Uterus (tissue), 4 donors: ENCODE measurements at places on chromosomes 13 and 19.

- H3K27ac ChIP-seq, result no peak overlapping the region
- no peak for DNase-seq
- no peaks in the 10 kb centered on the region for H3K36me3 ChIP-seq
Measured at GRCh38 chr19:49395581-49396407, 7.7 kb downstream of the KASH5 start.

GRCh38 chr19:19067276-19068072 lies 3.7 kb downstream of the SLC25A42 start:
- H3K4me1 ChIP-seq, result no peaks in the 10 kb centered on the region
- no peaks in the 10 kb centered on the region for H3K27me3 ChIP-seq
- no peak overlapping the region for H3K27ac ChIP-seq
- DNase-seq, result no peak

- no peak overlapping the region for H3K27ac ChIP-seq
- H3K36me3 ChIP-seq, result no peaks in the 10 kb centered on the region
- no peaks in the 10 kb centered on the region for H3K27me3 ChIP-seq
- DNase-seq, result no peak
- peaks cover 11% of the 10 kb centered on the region for H3K4me1 ChIP-seq
Measured at GRCh38 chr13:110618167-110618566, 2.8 kb downstream of the NAXD start.

- no peaks in the 10 kb centered on the region for H3K4me1 ChIP-seq
- DNase-seq, result no peak
- no peaks in the 10 kb centered on the region for H3K27me3 ChIP-seq
- H3K27ac ChIP-seq, result no peak overlapping the region
- H3K36me3 ChIP-seq, result no peaks in the 10 kb centered on the region
- H3K4me3 ChIP-seq, result no peak overlapping the region
Measured at GRCh38 chr19:10346509-10346908, 7.1 kb upstream of the ICAM3 start.

GRCh38 chr19:13396250-13397080 lies 109.8 kb downstream of the CACNA1A start:
- H3K36me3 ChIP-seq, result no peaks in the 10 kb centered on the region
- no peaks in the 10 kb centered on the region for H3K27me3 ChIP-seq
- no peak overlapping the region for H3K4me3 ChIP-seq
- no peak overlapping the region for H3K27ac ChIP-seq

DNA sequence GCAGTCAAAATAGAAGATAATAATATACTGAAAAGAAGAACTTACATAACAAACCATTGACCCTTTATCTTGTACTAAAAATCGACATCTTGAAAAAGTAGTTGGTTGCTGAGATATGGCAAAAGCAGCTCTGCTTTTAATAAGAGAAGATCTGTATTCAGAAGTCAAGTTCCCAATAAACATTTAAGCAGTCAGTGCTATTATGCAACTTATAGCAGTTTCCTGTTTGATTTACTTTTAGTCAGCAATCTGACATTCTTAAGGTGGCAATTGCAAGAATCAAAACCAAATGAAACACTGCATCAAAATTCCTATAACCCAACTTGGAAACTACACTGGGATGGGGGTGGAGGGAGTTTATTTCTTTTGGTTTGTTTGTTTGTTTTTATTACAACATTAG lies 165.5 kb downstream of the TBC1D4 start:
- H3K27me3 ChIP-seq, result no peaks in the 10 kb centered on the region
- H3K4me1 ChIP-seq, result no peaks in the 10 kb centered on the region
- no peak for DNase-seq
- H3K27ac ChIP-seq, result no peak overlapping the region
- no peaks in the 10 kb centered on the region for H3K36me3 ChIP-seq
- H3K4me3 ChIP-seq, result no peak overlapping the region

- H3K4me1 ChIP-seq, result no peaks in the 10 kb centered on the region
- no peak overlapping the region for H3K4me3 ChIP-seq
- H3K36me3 ChIP-seq, result no peaks in the 10 kb centered on the region
- H3K27ac ChIP-seq, result no peak overlapping the region
- no peak for DNase-seq
- H3K27me3 ChIP-seq, result no peaks in the 10 kb centered on the region
Measured at GRCh38 chr19:6209680-6210079, 70.1 kb downstream of the MLLT1 start.
